IMR-90 (cell line): ENCODE measurements at places on chromosomes 1 and 21. TPM values are rescaled to one million over a fixed set of nuclear protein-coding genes. Genes with fewer than 3 reads are reported as not detected.

The FAM163A gene
- total RNA-seq, result not detected in 2 replicates

The CD52 gene
- total RNA-seq, result not detected in 2 replicates

The CRP gene
- not detected in 2 replicates for total RNA-seq

The COL6A1 gene
- 173 and 186 TPM in 2 replicates for total RNA-seq

The FAM89A gene
- 6.8 and 7.5 TPM in 2 replicates for total RNA-seq

GRCh38 chr1:32182060-32182459, 2.6 kb downstream of the TXLNA start:
- peak overlapping the region; percentile 85; the same call in 1 of the 2 replicates for H3K27ac ChIP-seq
- peaks cover 25% of the 10 kb centered on the region for H3K4me1 ChIP-seq
- H3K4me3 ChIP-seq, result no peak overlapping the region
- peak; percentile 31 for DNase-seq
- peaks cover 38% of the 10 kb centered on the region for H3K36me3 ChIP-seq
- no peaks in the 10 kb centered on the region for H3K27me3 ChIP-seq

GRCh38 chr1:19391596-19391981, 79.5 kb downstream of the SLC66A1 start:
- H3K36me3 ChIP-seq, result peaks cover 6% of the 10 kb centered on the region; the same call in 1 of the 2 replicates
- no peaks in the 10 kb centered on the region for H3K27me3 ChIP-seq
- peak overlapping the region; percentile 58 for H3K27ac ChIP-seq
- peaks cover 18% of the 10 kb centered on the region for H3K4me1 ChIP-seq

GRCh38 chr1:211581526-211581925, 2.6 kb upstream of the SLC30A1 start:
- H3K36me3 ChIP-seq, result no peaks in the 10 kb centered on the region
- peak overlapping the region; percentile 1; the same call in 1 of the 2 replicates for H3K27ac ChIP-seq
- H3K4me1 ChIP-seq, result peaks cover 8% of the 10 kb centered on the region
- peak; percentile 78 for DNase-seq

- H3K36me3 ChIP-seq, result no peaks in the 10 kb centered on the region
- no peak overlapping the region for H3K4me3 ChIP-seq
- no peak overlapping the region for H3K27ac ChIP-seq
- no peaks in the 10 kb centered on the region; the same call in 1 of the 2 replicates for H3K27me3 ChIP-seq
Observed at GRCh38 chr1:91161749-91162148, 139.9 kb upstream of the ZNF644 start.

GRCh38 chr1:158771950-158772866, at the start of gene OR6N1:
Gene OR6N1, minus strand, starts transcription at chr1:158772195. Its CDS starts 5,513 bp downstream, at chr1:158766682.
- no peaks in the 10 kb centered on the region for H3K36me3 ChIP-seq
- H3K4me1 ChIP-seq, result no peaks in the 10 kb centered on the region
- no peak within 1 kb of the TSS for H3K4me3 ChIP-seq

DNA sequence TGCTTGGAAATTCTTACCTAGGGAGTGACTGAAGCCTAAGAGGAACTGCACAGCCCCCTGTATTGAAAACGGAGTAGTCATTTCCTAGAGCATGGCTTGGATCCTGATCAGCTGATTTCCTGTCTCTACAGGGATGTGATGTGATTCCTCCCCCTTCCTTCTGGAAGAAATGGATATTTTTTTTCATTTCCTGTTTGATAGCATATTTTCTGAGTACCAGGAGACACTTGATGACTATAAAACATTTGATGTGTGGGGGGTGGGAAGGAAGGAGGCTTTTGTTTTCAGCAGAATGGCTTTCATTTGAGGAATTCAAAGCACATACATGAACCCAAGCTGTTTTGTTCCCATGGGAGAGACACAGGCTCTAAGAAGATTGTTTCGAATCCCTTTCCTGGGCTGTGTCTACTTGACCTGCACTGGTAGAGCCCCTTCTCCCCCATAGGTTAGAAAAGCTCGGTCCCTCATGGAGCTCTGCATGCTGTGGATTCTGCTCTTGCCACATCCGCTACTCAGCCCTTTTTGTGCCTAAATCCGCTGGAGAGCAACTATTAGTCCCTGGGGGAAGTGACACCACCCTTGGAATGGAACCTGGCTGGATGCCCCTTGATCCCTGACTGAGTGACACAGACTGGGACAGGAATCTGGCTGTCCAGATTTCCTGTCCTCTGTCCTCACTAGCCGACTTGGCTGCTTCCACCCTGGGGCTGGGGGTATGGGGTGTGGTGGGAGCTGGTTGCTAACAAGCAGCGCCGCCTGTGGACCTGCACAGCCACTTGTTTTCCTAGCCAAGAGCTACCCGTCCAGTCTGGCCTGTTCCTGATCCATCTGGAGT, 71.8 kb upstream of the MACF1 start:
- H3K27ac ChIP-seq, result peak overlapping the region; percentile 51
- DNase-seq, result peak; percentile 57
- H3K4me1 ChIP-seq, result peaks cover 37% of the 10 kb centered on the region
- H3K36me3 ChIP-seq, result peaks cover 2% of the 10 kb centered on the region; the same call in 1 of the 2 replicates

- no peak overlapping the region for H3K27ac ChIP-seq
- H3K4me1 ChIP-seq, result peaks cover 2% of the 10 kb centered on the region; the same call in 1 of the 2 replicates
- no peak for DNase-seq
- H3K36me3 ChIP-seq, result peaks cover 13% of the 10 kb centered on the region
- H3K27me3 ChIP-seq, result no peaks in the 10 kb centered on the region
- H3K4me3 ChIP-seq, result no peak overlapping the region
Observed at GRCh38 chr21:45417256-45417950, 12.4 kb downstream of the COL18A1 start.

GRCh38 chr1:37513795-37514349, 694 bp downstream of the MEAF6 start:
- H3K4me3 ChIP-seq, result peak overlapping the region; percentile 71
- H3K27ac ChIP-seq, result peak overlapping the region; percentile 80
- peaks cover 12% of the 10 kb centered on the region for H3K36me3 ChIP-seq
- H3K4me1 ChIP-seq, result peaks cover 2% of the 10 kb centered on the region; the same call in 1 of the 2 replicates
- DNase-seq, result no peak
